Stimulated activated CD8-positive, alpha-beta memory T cell treated with anti-CD3 and anti-CD28 coated beads, Interleukin-7, amount 100 ng/mL, for 24 hours (primary cell): ENCODE measurements at places on chromosomes 13 and 19.

DNA sequence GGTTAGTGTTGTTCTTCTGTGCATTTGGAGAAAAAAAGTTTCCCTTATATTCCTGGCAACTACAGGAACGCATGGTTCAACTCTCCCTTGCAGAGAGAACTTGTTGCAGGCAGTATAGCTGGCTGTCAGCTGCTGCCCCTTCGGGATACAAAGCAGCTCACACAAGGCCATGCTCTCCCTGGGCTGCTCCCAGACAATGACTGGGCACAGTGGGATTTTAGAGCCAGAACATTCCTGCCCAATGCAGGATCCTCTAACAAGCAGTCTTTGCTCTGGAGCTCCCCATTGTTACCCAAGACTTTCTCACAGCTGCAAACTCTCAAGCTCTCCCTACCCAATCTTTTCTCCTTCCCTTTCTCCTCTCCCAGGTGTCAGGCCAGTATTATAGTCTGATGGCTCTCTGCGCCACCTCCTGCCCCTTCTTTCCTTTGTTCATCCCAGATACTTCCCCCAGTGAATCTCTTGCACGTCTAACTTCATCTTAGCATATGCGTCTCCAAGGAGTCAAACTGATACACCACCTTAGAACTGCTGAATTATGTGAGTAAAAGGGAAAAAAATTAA, 27.5 kb upstream of the SERPINE3 start:
- DNase-seq = no peak

DNA sequence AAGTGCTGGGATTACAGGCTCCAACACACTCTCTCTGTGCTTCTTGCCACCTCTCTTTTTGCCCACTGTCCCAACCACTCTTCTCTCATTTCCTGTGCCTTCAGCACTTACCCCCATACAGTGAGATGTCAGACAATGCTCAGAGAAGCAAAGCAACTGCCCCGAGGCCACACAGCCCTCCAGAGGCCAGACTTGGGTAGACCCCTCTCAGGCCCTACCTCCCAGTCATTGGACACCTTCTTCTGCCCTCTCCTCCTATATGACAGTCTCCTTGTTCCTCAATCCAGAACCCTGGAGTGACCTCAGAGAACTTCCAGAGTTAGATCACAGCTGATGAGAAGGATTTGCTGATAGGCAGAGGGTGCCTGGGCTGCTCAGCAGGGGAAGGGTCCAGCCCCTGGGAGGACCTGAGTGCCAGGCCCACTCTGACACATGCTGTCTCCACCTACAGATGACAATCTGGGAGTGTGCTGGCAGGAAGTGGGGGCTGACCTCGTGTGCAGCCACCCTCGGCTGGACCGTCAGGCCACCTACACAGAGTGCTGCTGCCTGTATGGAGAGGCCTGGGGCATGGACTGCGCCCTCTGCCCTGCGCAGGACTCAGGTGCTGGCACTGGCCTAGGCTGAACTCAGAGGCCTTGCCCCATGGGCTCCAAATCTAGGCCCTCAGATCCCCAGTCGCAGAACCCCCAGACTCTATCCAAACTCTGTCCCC, 24.4 kb downstream of the LTBP4 start:
- no peak for DNase-seq

DNA sequence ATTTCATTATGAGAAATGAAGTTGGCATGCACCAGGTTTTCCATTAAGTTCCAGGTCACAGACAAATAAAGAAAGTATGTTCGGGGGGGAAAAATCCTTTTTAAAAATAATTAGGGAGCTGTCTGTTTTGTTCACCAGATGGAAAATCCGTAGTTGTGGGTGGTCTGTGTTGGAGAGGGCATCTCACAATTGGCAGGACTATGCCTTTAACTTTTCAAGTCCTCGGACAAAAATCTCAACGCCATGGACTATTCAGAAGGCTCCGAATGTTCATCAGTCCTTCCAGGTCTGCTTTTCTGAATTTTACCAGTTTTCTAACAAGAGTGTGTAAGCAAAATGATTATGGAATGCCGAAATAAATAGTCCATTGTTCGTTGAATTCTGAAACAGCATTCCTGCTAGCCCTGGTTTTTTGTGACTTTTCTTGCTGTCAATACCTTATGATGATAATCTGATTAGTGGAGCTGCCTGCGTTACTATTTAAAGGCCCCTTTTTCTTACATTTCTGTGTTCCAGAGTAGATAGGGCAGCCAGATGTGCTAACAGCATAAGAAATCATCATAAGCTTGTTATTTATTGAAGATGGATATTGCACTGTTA, 146.9 kb downstream of the TM9SF2 start:
- no peak for DNase-seq

- DNase-seq = no peak
These were observed 76.6 kb upstream of the POMP start for GRCh38 chr13:28582225-28582891.

DNA sequence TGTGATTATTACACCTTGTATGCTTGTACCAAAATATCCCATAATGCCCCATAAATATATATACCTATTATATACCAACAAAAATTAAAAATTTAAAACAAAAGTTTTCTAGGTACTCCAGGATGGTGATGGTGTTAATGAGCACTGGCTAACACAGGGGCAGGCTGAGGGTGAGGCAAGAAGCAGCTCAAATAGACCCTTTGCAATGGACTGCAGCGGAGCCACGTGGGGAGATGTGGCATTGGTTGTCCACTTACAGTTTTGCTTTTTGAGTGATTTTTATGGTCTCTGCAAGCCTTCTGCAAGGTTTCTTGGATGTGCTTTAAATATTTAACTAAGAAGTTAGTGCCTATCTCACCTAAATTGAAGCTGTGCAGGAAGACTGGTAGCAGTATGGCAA, 132.9 kb downstream of the RAP2A start:
- DNase-seq = no peak

- no peak for DNase-seq
These were observed 22.5 kb upstream of the SHKBP1 start for GRCh38 chr19:40553885-40554857.

DNA sequence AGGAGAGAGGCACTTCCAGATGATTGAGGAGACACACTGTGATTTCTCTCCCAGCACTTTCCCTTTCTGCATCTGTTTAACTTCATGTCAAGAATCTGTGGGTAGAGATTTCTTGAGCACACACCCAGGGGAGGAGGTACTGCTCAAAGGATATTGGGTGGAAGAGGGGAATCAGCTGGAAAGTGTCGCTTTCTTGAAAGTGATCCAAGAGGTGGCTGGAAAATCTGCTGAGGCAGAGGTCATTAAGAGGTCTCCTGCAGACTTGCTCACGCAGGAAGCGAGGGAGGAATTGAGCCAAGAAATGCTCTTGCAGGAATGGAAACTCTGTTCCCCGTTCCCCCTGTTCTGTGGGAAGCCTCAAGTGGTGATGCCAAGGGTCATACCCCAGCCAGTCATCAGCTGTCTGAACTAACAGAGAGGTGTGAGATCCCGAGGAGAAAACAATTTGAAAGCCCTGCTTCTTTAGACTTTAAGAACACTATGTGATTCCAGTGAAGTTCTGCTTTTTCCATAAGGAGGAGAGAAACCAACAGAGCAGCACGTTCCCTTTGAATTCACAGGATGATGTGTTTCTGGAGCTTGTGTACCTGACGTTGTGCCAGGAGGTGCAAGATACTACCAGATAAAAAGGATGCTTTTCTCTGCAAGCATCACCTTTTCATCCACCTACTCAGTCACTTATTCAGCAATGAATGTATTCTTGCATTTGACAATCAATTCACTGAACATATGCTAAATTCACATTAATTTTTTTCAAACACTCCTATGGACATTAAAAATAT, 163.4 kb upstream of the GPR12 start:
- no peak for DNase-seq

DNA sequence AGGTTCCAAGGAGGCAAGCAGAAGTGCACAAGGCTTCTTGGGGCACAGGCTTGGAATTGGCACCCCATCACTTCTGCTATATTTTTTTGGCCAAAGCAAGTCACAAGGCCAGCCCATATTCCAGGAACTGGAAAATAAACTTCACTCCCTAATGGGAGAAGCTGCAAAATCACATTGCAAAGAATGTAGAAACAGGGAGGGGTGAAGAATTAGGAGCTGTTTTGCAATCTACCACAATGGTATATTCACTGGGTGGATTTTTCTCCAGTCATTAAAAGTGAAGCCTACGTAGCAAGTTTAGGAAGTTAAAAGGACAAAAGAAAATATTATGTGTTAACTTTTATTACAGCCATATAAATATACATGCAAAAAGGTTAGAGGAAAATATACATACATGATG, 464.8 kb downstream of the COG6 start:
- no peak for DNase-seq

DNA sequence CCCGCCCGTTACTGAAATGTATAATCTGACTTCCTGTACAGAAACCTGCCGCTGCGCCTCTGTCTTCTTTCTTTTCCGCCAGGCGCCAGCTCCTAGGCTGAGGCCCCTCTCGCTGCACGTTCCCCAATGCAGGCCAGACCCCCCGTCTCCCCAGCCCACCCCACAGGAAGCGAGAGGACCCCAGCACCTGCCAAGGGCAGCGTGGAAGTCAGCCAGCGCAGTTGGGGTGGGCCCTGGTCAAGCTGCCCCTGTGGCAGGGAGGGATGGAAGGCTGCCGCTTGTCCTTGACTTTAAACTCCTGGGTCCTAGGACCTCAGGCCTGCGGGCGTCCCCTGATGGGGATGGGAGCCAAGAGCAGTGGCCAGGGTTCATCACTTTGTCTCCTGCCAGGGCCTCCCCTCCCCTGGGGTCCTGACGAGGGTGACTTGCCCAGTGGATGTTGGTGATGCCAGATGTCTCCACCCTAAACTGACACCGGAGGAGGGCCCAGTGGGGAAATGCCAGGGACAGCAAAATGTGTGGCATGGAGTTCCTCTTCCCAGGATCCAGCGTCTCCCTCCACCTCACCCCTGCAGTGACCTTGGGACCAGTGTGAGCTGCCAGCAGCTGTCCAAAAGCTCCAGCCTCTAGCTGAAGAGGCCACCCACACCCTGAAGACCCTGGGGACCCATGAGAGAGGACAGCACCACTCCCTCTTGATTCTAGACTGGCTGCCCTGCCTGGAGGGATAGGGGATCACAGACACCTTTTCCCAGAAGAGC, 8.5 kb upstream of the MARCHF2 start:
- no peak for DNase-seq

- no peak for DNase-seq
These were observed 16.2 kb upstream of the FOXO1 start for GRCh38 chr13:40682449-40683240.

DNA sequence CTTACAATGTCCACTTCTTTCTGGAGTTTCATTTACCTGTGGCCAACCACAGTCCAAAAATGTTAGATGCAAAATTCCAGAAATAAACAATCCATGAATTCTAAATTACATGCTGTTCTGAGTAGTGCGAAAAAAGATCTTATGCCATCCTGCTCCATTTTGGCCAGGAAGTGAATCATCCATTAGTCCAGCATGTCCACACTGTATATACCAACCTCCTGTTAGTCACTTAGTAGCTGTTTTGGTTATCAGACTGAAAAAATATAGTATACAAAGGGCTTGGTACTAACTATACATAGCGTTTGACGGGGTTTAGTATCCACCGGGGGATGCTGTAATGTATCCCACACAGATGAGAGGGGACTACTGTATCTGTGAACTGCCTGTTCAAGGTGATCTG, 618.0 kb upstream of the ARGLU1 start:
- no peak for DNase-seq

DNA sequence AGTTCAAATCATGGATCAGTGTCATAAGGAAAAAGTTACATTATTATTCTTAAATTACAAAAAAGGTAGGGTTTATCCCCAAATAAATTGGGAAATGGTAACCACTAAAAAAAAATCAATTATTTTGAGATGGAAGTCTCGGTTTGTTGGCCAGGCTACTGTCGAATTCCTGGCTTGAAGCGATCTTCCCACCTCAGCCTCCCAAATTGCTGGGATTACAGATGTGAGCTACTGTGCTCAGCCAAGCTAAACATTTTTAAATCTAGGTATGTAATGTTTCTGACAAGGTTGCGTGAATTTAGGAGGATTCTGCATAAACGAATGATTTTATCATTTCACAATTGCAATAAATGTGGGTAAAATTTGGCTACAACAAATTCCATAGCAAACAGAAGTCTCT, 2.0 kb downstream of the NAA16 start:
- DNase-seq = no peak

DNA sequence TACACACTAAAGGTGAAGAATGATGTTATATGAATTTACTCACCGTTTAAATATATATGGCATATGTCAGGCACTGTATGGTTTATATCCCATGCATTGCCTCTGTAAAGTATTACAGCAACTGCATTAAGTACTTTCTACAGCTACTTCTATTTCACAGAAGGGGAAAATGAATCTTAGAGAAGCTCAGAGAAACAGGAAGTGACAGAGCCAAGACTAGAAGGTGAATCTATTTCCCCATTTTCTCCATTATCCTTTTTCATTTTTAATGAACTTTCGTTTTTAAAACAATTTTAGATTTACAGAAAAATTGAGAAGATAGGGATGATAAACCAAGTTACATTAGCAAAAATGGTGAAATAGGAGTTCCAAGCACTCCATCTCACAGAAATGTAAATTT, 863.3 kb downstream of the UQCRFS1 start:
- DNase-seq = no peak

GRCh38 chr13:34808649-34809048, 133.4 kb upstream of the NBEA start:
- no peak for DNase-seq

- DNase-seq = no peak
These were observed 3.7 kb upstream of the SIN3B start for GRCh38 chr19:16825312-16826052.

DNA sequence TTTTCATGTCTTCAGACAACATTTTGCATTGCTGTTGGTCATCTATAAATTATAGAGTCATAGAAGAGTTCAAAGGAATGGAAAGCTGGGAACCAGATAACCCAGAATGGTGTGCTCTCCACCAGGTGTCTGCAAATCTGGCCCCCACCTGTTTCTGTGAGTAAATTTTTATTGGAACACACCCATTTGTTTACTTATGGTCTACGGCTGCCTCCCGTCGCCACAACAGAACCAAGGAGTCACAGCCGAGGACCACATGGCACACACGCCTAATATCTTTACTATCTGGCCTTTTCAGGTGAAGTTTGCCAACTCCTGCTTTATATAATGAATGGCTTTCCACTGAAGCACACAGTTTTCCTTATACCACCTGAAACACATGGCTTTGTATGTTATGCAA, 58.2 kb downstream of the EFNB2 start:
- DNase-seq = no peak

DNA sequence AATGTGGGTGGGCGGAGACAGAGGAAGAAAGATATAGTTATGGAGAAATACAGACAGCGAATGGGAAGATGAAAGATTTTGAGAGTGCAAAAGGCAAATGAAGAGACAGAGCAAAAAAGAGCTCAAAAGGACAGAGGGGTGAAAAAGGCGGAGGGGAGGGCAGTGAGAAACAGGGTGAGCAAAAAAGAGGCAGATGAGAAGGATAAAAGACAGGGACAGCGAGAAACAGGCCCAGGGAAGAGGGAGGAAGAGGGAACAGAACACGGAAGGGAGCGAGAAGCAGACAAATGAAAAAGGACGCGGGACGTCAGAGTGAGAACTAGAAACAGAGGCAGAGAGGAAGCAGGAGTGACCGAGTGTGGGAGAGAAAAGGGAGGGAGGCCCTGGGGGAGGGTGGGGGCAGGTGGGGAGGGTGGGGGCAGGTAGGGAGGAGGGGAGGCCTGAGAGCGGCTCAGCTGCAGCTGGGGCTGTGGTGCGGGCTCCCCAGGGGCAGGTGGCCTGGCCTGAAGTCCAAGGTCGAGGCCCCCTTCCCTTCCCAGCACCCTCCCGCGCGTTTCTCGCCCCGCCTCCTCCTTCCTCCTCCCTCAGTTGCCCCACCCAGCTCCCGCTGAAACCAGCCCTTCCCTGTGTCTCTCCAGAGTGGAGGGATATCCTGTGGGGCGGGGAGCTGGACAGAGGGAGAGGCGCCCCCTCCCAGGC, 2.9 kb downstream of the KLK1 start:
- DNase-seq = no peak
